GM04504 (cell line): ENCODE measurements at places on chromosomes 3 and 15.
A peak's percentile ranks its signal among the peaks of the same experiment; 100 is the strongest.

DNA sequence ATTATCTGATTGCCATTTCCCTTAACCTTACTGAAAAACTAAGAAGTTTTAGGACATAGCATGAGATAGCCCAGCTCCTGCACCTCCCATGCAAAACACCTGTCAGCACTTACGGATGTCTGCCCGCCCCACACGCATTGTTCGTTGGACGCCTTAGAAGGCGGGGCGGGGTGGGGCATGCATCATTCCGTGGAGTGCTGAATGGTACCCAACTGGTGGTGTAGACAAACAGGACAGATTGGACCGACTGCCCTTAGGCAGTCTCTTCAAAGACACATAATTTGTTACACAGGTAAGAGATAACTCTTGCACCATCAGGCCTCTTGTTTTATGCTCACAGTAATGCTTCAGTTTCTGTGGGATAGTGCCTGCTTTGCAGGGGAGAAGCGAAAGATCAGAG is 93.8 kb downstream of the SMAD6 start:
- DNase-seq, result no peak

GRCh38 chr3:32117320-32117719 is 10.9 kb downstream of the GPD1L start:
- no peak for DNase-seq

GRCh38 chr3:75272691-75273090 is 391.4 kb upstream of the FRG2C start:
- DNase-seq, result peak; percentile 34

DNA sequence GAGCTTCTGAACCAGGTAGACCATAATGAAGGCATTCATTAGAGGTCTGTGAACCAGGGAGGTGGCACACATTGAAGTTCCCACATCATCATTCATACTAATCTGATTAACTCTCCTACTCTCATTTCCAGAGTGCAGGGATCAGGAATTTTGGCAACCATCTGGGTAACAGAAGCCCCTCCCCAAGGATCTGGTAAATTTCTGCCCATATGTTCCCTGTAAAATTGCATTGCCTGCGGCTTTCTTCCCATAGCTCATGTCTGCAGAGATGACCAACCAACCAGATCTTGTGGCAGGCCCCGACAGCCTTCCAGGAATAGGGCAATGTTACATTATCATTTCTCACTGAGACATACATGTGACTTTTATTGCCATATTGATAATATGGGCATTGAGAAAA is 111.4 kb upstream of the CHL1 start:
- no peak for DNase-seq

- DNase-seq, result no peak
These were observed 15.6 kb downstream of the CLDN1 start for GRCh38 chr3:190306513-190307163.

DNA sequence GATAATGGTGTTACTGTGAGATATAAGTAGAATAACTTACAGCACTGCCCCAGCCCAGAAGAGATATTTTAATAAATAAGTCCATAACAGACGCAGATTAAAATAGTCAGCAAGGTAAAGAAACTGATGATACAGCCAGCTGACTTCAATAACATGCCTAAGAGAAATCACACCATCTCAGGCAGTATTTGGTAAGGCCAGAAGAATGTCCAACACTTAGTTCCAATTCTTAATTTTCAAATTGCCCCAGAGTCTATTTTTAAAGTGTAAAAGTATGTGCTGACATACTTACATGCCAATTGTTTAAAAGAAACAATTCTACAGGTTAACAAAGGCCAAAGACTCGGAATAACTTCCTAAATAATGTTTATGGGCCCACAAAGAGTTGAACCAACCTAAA is 1.6 kb downstream of the GNB4 start:
- DNase-seq, result no peak

DNA sequence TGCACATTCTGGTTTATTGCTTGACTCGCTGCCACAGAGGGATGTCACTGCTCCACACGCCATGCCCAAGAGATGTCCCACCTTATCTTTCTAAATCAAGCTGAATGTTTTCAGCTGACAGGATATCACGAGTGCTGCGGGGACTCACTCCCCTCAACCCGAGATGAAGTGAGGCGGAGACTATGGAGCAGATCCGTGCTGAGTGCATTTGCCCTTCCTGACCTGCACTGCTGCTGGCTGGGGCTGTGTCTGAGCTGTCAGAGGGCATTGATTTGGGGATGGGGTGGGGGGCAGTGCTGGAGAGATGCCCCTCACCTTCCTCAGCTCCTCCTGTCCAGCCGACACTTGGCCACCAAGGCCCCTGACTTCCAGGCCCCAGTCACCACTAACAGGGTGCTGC is 40.5 kb upstream of the CSPG4 start:
- DNase-seq, result no peak

GRCh38 chr3:40379674-40380306 is 7.2 kb upstream of the ENTPD3 start:
- DNase-seq, result no peak

- no peak for DNase-seq
These were observed 100.0 kb upstream of the RAP2B start for GRCh38 chr3:153061938-153062528.

DNA sequence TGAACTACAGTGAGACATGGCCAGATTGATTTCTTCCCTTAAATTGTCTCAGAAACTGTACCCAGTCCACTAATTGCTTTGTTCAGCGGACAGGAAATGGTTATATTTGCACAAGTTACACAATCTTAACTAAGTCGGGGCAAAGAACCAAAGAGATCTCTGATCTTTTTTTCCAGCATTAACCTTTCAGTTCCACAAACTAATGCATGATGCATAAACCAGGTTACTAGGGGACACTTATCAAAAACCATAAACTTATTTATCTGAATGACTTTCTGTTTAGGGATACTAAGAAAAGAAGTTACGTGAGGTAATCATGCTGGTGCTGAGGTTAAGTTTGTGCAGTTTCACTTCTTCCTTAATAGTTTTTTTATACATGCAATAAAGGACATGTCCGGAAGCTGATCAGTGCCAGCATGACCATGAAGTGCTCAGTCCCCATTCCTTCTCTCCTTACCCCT is 22.4 kb downstream of the FNDC3B start:
- DNase-seq, result peak; percentile 14

DNA sequence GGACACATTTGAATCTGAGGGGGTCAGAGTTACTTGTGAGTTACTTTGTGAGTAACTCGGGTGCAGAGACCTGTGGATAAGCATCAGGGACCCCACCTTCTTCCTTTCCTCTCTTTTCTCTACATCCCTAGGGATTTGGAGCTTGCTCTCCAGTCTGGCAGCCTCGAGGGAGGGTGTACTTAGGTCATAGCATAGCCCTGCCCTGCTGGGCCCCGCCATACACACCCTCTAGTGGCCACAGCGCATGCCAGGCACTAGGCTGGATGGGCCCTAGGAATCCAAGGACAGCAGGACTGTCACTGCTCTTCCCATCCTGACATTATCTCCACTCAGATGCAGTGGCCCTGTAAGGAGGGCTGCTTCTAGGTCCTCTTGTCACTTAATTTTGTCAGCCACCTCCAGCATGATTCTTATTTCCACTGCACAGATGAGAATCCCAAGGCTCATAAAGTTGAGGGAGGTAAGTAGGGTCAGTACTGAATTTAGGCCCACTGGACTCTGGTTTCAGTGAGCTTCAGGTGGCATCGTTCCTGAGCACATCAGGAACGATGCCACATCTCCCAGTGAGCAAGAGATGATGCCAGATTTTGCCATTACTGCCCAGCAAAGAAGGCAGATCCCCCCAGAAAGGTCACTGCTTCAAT is 3.6 kb upstream of the SMAD6 start:
- DNase-seq, result no peak
